ENCODE measurements at places on chromosomes 1 and 21. TPM values are rescaled to one million over a fixed set of nuclear protein-coding genes. Genes with fewer than 3 reads are reported as not detected.

The PTTG1IP gene
- 80.3 TPM for total RNA-seq

The MARK1 gene
- total RNA-seq: not detected

The ANKRD65 gene
- not detected for total RNA-seq

The SPRR2G gene
- not detected for total RNA-seq

The TAL1 gene
- not detected for total RNA-seq

DNA sequence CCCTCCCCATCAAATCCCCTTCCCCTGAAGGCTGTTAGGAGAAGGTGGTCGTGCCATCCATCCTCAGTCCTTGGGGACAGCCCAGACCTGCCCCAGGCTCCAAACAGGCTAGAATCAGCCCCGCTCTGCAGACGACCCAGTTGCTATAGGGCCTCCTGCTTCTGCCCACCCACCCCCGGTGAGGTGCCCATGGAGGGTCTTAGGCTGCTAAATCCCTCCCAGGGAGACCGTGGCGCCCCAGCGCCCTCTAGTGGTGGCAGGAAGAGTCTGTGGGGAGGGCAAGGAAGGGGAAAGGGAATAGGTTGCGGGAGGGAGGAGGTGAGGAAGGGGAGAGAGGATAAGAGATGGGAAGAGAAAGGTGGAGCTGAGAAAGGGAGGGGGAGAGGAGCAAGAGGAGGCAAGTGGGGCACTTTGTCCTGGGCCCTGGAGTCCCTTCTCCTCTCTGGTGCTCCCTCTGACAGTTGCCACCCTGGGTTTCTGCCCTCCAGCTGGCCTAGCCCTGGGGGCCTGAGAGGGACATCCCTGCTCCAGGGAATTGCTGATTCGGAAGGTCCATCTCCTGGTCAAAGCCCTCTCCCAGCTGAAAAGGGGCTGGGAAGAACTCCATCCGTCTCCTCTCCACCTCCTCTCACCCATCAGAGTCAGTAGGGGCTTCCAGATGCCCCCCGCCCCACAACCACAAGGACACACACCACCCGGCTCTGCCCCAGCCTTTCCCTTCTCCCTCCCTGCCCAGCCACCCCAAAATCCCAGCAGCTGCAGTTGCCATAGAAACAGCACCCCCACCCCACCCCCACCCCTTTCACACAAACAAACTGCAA is 55.4 kb downstream of the CAMK2N1 start:
- H3K4me1 ChIP-seq: peaks cover 14% of the 10 kb centered on the region
- DNase-seq: peak; percentile 43
- H3K27me3 ChIP-seq: peaks cover 24% of the 10 kb centered on the region
- H3K27ac ChIP-seq: no peak overlapping the region
- no peak overlapping the region for H3K4me3 ChIP-seq

GRCh38 chr1:92446546-92446945 is 40.2 kb downstream of the GFI1 start:
- DNase-seq: no peak
- peaks cover 10% of the 10 kb centered on the region for H3K4me1 ChIP-seq
- H3K27ac ChIP-seq: no peak overlapping the region
- H3K36me3 ChIP-seq: no peaks in the 10 kb centered on the region

DNA sequence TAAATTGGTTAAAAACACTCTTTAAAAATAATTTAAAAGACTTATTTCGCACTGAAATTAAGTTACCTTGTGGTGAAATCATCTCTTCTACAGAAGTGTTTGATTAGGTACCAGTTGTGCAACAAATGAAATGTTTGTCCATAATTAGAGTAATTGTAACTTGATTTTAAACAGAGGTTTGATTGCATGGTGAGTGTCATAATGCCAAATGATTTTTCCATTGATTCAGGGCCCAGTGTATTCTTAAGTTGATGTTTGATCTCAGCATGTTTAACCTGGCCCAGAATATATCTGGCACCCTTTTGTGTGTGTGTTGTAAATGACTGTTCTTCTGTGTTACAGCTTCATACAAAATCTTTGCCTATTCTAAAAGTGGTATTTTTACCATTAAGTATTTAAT is 28.5 kb downstream of the LRRC8B start:
- peaks cover 60% of the 10 kb centered on the region for H3K36me3 ChIP-seq
- H3K27me3 ChIP-seq: no peaks in the 10 kb centered on the region
- no peak overlapping the region for H3K27ac ChIP-seq
- no peak overlapping the region for H3K4me3 ChIP-seq
- H3K4me1 ChIP-seq: peaks cover 34% of the 10 kb centered on the region

- no peak overlapping the region for H3K4me3 ChIP-seq
- H3K27me3 ChIP-seq: peaks cover 13% of the 10 kb centered on the region
- no peaks in the 10 kb centered on the region for H3K36me3 ChIP-seq
- no peaks in the 10 kb centered on the region for H3K4me1 ChIP-seq
- DNase-seq: no peak
Observed at GRCh38 chr1:183319051-183319450, 99.1 kb downstream of the NMNAT2 start.

- H3K36me3 ChIP-seq: no peaks in the 10 kb centered on the region
- peaks cover 6% of the 10 kb centered on the region for H3K27me3 ChIP-seq
- no peaks in the 10 kb centered on the region for H3K4me1 ChIP-seq
- no peak for DNase-seq
Observed at GRCh38 chr1:208309771-208310170, 65.6 kb upstream of the PLXNA2 start.

DNA sequence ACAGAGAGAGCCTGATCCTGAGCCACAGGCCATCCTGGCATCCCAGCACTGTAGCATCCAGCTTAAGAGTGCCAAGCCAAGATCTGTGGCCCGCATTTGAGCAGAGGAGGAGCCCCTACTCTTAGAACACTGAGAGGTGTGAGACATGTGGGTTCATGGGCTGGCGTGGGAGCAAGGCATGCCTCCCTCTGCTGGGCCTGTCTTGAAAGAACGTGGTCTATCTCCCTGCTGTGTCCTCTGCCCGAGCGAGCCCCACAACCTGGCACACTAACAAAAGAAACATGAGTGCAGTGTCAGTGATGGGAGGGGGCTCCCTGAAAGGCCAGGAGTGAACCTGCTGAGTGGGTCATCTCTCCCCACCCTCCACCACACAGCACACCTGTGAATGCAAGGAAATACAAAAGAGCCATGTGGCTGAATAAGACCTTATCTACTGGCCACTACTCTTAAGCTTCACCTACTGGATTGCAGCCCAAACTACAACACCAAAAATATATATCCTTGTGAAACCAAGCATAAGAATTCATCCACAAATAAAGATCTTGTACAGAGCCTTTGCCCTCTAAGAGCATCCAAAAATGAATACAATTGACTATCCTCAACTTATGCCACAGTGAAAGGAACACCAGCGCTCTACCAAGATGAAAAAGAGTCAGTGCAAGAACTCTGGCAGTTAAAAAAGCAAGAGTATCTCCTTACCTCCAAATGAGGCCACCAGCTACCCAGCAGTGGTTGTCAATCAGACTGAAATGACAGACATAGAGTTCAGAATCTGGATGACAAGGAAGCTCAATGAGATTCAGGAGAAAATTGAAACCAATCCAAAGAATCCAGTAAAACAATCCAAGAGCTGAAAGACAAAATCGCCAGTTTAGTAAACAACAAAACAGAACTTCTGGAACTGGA is 259.4 kb upstream of the DAB1 start:
- H3K36me3 ChIP-seq: no peaks in the 10 kb centered on the region
- H3K27ac ChIP-seq: no peak overlapping the region
- no peaks in the 10 kb centered on the region for H3K4me1 ChIP-seq
- no peaks in the 10 kb centered on the region for H3K27me3 ChIP-seq

DNA sequence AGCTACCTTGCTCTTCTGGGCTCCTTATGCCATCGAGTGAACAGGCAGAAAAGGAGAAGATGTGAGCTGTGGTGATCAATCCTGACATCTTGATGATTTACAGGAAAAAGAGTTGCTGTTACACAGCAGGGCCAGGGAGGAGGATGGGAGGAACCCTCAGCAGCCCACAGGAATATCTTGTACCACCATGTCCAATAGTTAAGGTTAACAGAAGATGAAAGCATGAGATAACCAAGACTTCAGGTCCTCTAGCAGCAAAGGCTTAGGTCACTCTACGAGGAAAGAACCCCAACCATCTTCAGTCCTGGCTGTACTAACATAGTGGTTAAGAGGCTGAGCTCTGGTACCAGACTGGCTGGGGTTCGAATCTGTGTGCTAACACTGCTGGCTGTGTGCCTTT is 12.1 kb upstream of the SELENBP1 start:
- H3K27ac ChIP-seq: no peak overlapping the region
- no peaks in the 10 kb centered on the region for H3K36me3 ChIP-seq
- H3K4me1 ChIP-seq: no peaks in the 10 kb centered on the region
- no peaks in the 10 kb centered on the region for H3K27me3 ChIP-seq
- H3K4me3 ChIP-seq: no peak overlapping the region

DNA sequence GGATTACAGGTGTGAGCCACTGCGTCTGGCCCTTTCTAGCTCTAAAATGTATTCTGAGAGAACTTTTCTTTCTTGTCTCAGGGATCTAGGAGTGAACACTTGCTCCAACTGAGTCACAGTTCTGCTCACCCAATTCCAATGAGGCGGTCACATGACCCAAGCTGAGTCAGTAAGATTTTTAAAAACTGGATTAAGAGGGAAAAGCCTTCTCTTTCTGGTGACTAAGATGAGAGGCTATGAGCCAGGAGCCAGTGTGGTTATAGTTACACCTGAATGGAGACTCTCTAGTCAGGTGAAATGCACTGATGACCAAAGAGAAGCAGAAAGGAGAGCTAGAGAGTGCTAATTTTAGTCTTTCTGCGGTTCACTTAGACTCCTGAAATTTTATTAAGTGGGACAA is 9.5 kb upstream of the DEPDC1 start:
- no peak for DNase-seq
- H3K36me3 ChIP-seq: peaks cover 3% of the 10 kb centered on the region
- H3K27me3 ChIP-seq: peaks cover 14% of the 10 kb centered on the region
- peaks cover 6% of the 10 kb centered on the region for H3K4me1 ChIP-seq
